ENCODE measurements at places on chromosomes 5 and 9.

DNA sequence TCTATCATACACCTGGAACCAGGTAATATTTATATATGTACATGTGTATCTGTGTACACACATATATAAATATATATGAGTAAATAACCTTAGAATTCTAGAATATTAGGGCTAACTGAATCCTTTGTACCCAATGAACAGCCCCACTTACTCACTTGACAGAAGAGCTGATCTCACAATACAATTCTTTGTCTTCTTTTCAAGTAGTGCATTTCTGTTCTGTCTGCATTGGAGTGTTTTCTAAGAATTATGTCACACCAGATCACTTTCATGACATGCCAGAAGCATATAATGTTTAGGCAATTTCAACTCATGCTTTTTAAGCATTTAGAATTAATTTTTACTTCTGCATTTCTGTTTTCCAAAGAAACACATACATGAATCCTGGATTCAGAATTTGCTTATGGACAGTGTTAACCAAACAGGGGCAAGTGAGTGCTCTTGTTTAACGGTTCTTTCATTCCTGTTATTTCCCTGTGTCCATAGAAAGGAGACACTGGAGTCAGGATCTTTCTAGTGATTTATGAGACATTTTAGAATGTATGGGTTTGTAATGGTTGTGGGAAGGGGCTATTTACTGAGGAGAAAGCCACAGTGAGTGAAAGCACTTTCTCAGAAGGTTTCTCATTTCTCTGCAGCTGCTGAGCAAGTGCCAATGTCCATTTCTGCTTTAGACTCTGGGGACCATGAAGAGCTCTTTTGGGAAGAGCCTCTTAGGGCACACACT lies 123.2 kb downstream of the RMI1 start:
- DNase-seq: no peak

GRCh38 chr5:173778152-173778782 lies 109.9 kb upstream of the CPEB4 start:
- DNase-seq: no peak

DNA sequence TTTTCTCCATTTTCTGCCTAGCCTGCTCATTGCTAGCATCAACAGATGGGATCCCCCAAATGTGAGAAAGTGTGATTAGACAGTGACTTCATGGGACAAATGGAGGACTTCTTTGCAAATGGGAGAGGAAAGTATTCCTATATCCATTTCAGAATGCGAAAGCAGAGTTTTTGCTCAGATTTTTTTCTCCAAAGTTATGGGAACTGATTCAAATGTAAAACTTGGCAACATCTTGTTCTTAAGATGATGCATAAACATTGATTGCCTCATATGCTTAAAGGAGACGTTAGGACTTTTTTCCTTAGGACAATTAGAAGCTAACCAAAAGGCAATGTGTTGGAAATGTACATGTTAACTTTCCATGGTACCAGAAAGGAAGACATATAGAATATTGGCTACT lies 704.3 kb upstream of the ZNF608 start:
- DNase-seq: no peak

GRCh38 chr5:171990713-171991015 lies 15.8 kb downstream of the FBXW11 start:
- DNase-seq: no peak

DNA sequence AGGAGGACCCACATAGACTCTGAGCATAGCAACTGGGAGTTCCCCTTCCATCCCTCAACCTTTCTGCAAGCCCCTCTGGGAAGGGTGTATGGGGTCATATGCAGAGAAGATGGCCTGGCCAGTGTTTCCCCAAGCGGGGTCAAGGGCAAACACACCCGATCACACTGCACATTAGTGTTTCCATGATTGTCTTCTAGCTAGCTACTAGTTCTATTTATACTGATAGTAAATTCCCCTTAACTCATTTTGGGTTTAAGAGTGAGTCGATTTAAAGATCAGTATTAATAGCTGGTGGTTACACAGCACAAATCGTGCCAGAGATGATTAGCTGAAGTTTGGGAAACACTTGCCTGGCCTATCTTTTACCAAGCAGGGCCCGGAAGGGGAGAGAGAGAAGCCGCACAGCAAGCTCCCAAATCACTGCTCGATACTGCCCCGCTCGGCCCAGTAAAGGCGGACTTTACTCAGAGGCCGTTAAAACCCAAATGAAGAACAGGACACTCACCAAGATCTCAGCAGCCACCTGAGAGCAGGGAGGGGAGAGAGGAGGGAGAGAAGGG lies 29.4 kb upstream of the TNIP1 start:
- DNase-seq: no peak

- no peak for DNase-seq
These were observed 290.5 kb downstream of the CCDC171 start for GRCh38 chr9:15843316-15843715.

DNA sequence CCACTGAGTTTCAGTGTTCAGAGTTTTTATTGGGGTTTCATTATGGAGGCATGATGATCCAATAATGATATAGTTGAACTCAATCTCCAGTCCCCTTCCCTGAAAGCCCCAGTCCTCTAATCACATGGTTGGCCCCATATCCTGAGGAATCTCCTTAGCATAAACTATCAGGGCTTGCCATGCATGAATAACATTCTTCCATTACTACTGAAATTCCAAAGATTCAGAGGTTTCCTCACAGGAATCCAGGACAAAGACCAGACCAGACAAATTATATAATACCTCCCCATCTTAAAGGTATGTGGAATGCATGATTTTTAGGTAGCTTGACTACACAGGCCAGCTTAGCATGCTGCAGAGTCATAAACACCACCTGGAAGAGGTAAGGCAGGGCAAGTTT lies 15.5 kb upstream of the LRRTM2 start:
- DNase-seq: no peak

DNA sequence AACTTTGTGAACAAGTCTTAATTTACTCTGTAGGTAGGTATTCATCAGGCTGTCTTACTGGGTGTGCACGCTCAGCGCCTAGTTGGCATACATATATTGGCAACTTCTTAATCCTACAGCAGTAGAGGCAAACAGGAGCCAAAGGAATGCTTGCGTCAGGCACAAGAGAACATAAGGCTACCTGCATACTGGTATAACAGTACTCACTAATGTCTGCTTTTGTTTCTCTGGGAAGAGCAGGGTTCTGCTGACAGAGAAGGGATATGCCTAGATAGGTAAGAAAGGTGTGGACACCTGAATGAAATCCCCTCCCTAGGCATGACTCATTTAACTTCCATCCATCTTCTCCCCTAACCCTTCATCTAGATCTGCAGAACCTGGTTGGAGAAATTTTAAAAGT lies 40.1 kb downstream of the ELL2 start:
- no peak for DNase-seq

DNA sequence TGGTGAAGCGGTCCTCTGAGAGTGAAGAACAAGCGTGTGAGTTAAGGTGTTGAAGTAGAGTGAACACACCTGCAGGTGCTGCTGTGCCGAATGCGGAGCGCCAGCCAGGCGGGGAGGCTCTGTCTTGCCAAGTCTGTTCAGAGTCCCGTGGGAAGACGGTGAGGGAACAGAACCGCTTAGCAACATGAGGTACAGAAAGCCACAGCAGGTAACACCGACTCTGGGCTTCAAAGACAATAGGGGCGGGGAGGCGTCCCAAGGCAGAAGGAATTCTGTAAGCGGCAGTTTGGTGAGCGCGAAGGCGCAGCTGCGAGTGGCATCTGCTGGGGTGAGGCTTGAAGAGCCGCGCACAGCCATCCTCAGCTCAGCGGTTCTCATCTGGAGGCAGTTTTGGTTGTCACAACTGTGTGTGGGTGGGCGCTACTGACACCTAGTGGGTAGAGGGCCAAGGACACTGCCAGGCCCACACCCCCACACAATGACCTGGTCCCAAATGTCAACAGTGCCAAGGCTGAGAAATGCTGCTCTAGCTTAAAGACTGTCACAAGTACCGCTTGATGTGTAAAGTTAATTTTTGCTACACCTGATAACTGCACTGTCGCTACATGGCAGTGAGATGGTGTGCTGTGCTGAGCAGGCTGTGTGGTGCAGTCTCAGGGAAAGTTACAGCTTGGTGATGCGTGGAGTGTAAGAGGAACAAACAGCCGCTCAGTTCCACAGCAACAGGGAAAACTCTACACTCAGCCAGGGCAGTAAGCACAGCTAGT lies 67.4 kb upstream of the TBC1D9B start:
- no peak for DNase-seq

DNA sequence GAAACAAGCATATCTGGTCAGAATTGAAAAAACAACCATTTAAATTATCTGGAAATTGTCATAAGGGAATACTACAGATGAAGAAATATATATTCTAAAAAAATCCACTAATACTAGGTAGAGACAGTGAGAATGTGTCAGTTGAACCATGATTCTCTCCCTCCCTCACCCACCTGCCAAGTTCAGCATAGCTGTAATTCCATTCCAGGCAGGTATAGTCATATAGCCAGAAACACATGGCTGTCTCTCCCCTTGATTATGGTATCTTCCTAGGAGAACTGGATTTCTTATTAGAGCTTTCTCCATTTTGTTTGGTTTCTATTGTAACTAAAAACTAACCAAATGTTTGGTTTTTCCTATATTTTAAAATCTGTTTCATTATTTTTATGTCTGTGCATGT lies 509.2 kb downstream of the CDH10 start:
- DNase-seq: no peak

- DNase-seq: peak; percentile 39
These were observed 90.3 kb upstream of the FBXL17 start for GRCh38 chr5:108472237-108472636.

DNA sequence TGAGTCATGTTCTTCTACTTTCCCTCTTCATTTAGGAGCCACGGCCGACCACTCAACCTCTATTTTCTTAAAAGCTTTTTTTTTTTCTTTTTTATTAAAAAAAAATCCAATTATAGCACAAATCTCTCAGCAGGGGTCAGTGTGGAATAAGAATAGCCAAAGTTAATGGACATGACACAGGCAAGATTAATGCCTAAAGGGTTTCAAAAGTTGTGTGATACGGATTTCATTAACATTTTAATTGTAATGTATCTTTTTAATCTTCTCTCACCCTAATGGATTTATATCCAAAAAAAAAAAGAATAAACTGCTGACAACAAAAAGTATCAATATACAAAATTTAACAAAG lies 5.4 kb downstream of the NACC2 start:
- DNase-seq: no peak

DNA sequence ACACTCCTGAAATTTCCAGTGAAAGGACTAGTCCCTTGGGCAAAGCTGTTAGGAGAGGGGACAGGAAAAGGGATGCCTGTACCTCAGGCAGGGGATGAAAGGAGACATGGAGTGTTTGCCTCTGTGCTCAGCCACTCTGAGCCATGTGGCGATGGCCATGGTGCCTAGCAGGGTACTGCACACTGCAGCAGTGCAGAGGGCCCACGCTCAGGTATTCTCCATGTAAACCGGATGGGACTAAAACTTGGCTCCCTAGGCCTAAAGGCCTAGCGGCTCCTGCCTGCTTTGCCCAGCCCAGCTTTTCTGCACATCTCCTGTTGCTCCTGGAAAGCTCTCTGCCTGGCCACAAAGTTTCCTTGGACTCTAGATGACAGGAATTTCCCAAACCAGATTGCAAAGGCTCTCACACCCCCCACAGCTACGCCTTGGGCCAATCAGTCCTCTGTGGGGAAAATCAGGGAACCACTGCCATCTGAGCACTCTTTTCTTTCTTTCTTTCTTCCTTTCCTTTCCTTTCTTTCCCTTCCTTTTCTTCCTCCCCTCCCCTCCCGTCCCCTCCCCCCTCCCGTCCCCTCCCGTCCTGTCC lies 44.3 kb downstream of the HABP4 start:
- no peak for DNase-seq

All from brain microvascular endothelial cell (primary cell).